ENCODE measurements at places on chromosomes 16 and 17. TPM values are rescaled to one million over a fixed set of nuclear protein-coding genes. Genes with fewer than 3 reads are reported as not detected.

The FKBP10 gene
- total RNA-seq, result 408 TPM

The CD300A gene
- not detected for total RNA-seq

The HOXB1 gene
- total RNA-seq, result not detected

The KRTAP9-2 gene
- not detected for total RNA-seq

DNA sequence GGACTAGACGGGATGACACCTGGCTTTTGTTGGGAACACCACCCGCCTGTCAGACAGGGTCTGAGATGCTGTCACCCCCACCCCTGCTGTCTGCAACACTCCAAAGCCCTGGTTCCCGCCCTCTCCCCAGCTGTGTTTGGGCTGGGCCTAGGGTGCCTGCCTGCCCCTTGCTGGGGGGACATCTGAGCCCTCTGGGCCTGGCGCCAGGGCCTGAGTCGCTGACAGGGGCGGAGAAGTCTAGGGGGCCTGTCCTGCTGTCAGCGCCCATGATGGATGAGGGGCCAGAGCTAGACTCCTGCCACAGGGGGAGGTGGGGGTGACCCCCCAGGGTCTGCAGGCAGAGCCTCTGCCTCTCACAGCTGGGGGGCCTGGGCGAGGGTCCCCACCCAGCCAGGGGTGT lies 7.6 kb upstream of the PKMYT1 start:
- no peaks in the 10 kb centered on the region for H3K27me3 ChIP-seq
- H3K27ac ChIP-seq, result no peak overlapping the region
- H3K4me1 ChIP-seq, result peaks cover 18% of the 10 kb centered on the region
- no peak overlapping the region for H3K4me3 ChIP-seq
- no peak for DNase-seq

- H3K27ac ChIP-seq, result no peak overlapping the region
- no peaks in the 10 kb centered on the region for H3K4me1 ChIP-seq
- peaks cover 31% of the 10 kb centered on the region for H3K27me3 ChIP-seq
- no peaks in the 10 kb centered on the region for H3K36me3 ChIP-seq
- no peak overlapping the region for H3K4me3 ChIP-seq
Observed at GRCh38 chr17:36777118-36777517, 160.2 kb upstream of the LHX1 start.

DNA sequence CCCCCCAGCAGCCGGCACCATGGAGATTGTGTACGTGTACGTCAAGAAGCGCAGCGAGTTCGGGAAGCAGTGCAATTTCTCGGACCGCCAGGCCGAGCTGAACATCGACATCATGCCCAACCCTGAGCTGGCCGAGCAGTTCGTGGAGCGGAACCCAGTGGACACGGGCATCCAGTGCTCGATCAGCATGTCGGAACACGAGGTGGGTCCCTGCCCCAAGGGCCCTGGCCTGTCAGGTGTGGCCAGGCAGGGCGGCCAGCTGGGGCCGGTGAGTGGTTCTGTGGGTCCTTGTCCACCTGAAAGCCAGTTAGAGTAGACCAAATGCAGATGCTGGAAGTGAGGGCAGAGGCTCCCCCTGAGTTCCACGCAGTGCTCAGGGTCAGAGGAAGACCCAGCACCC lies 7.8 kb downstream of the DNAI2 start:
- no peak overlapping the region for H3K4me3 ChIP-seq
- no peaks in the 10 kb centered on the region for H3K36me3 ChIP-seq

DNA sequence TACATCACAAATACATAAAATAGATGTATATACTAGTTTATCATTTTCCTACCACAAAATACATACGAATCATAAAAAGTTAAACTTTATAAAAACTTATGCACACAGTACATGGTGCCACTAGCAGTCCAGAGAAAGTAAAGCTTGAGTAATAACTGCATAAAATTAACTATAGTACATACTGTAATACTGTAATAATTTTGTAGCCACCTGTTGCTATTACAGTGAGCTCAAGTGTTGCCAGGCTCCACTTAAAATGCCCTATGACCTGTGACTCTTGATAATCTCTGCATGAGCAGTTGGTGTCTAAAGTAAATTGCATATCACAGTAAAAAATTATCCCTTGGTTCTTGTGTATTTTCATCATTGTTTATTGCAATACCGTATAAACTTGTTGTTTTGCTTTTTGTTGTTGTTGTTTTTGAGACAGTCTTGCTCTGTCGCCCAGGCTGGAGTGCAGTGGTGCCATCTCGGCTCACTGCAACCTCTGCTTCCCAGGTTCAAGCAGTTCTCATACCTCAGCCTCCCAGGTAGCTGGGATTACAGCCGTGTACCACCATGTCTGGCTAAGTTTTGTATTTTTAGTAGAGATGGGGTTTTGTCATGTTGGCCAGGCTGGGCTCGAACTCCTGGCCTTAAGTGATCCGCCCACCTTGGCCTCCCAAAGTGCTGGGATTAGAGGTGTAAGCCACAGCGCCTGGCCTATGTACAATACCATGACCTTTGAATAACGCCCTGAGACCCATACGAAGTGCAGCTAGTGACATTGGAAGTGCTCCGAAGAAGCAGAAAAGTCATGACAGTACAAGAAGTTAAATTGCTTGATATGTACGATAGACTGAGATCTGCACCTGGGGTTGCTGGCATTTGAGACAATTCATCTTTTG lies 6.6 kb downstream of the LUC7L3 start:
- H3K4me3 ChIP-seq, result no peak overlapping the region
- H3K4me1 ChIP-seq, result peaks cover 42% of the 10 kb centered on the region
- no peak for DNase-seq

DNA sequence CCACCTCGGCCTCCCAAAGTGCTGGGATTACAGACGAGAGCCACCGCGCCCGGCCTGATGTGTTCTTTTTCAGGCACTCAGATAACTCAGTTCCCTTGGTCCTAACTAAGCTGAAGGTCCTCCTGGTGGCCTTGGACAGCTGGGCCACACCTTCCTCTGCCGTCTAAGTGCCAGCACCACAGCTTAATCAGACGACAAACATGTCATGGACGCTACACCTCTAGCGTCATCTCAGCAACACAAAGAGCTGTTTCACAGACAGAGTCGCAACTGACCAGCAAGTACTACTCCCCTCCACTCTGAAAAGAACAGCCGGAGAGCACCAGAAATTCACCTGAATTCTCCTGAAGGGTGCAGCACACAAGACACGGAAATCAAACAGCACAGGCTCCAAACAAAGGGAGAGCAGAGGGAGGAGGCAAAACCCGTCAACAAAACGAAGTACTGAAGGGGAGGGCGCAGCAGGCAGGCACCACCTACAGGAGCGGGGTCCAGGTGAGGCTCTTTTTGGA lies 4.4 kb downstream of the TRAP1 start:
- peaks cover 14% of the 10 kb centered on the region for H3K4me1 ChIP-seq
- peaks cover 10% of the 10 kb centered on the region for H3K36me3 ChIP-seq
- no peak overlapping the region for H3K27ac ChIP-seq
- H3K4me3 ChIP-seq, result no peak overlapping the region
- no peaks in the 10 kb centered on the region for H3K27me3 ChIP-seq
